Ureter (tissue), 1 donor: ENCODE measurements at places on chromosomes 12 and 14.

GRCh38 chr14:29829851-29830250 lies 97.8 kb downstream of the PRKD1 start:
- no peak for DNase-seq

DNA sequence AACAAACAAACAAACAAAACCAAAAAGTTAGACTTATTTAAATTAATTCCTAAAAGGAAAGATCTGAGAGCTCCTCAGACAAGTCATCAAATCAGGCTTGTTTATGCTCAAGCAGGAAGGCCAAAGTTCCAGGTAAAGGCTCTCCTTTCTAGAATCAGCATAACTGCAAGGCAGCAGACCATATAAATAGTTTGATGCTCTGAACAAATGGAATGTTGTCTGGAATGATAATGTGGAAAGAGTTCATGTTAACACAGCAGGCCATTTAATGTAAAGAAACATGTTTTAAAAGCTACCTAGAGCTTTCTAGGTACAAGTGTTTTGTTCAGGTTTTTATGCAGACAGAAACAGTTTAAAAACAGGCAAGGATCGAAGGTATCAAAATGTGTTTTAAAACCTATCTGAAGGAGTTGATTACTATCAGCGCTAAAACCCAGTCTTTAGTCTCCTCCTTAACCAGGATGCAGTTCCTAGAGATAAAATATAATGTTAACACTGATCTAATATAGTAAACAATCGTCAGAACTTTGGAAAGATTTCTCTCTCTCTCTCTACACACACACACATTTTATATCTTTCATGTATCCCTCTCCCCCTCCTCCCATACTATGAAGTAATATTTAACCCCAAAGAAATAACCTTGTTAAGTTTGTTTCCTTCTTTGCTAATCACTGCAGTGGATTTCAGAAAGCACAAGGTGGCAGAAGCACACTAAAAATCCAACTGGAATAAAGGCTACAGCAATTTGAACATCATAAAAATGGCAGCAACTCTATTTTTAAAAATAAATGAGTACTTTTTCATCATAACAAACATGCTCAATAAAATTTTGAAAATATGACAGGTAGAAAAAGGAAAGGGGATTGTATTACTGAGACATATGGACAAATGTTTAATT lies 135.5 kb downstream of the PAWR start:
- no peak for DNase-seq

GRCh38 chr12:49882851-49883464 lies 20.7 kb downstream of the FAIM2 start:
- no peak for DNase-seq

DNA sequence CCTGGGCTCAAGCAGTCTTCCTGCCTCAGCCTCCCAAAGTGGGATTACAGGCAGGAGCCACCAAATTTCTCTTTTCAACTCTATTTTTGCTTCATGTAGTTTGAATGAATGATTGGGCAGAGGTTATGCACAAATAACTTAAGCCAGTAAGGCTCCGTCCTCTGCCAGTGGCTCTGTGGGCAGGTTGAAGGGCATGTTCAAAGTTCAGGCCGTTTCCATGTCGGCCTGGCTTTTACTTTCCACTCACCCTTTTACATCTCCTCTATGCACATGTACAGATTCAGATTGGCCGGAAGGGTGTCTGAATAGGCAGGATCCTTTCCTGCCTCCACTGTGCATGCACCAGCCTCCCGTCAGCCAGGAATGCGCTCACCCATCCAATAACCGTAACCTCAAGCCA lies 132.3 kb downstream of the EML1 start:
- no peak for DNase-seq
